ENCODE measurements at places on chromosomes 4 and X.
A peak's percentile ranks its signal among the peaks of the same experiment; 100 is the strongest.

DNA sequence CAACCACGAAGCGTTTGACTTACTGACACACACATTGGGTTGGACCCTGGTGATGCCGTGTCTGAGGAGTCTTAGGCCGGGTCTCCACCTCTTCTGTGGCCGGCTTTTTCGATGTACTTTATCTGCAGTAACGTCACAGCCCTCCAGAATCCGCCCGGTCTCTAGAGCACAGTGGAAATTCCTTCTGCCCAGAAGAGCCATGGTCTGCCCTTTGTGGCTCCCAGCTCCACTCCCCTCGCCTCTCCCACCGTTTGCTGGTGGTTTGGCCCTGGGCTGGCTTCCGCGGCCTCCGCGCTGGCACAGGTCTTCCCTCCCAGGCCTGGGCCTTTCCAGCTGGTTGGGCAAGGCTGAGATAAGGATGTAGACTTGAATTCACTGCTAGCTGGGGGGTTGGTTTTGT, 4.3 kb downstream of the MAEA start:
- DNase-seq, result peak; percentile 81

GRCh38 chr4:26116057-26116456, 202.0 kb downstream of the SMIM20 start:
- peak; percentile 83 for DNase-seq

GRCh38 chrX:53188763-53189162, 36.2 kb downstream of the KDM5C start:
- no peak for DNase-seq

- no peak for DNase-seq
Observed at GRCh38 chr4:8207314-8207713, 8.2 kb downstream of the SH3TC1 start.

DNA sequence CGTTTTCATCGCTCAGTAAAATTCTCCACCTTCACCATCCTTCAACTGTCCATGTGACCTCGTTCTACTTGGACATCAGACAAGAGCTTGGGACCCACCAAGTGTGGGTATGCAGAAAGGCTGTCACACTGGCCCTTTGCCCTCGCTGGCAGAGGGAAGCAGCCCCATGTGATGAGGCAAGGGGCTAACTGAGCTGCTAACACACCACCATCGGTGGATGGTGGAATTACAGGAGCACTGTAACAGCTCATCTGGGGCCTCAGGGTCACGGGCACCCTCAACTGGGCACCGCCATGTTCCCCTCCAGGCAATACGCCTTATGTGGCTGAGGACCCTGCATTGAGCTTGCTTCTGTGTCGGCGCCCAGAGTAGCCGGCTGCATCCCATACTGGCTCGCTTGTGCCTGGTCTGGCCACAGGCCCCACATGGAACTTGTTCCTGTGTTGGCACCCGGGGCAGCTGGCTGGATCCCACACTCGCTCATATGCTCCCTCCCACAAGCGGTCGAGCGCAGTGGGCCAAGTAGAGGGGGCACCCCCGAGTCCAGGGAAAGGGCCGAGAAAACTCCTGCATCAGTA, 109.5 kb downstream of the TAB3 start:
- DNase-seq, result no peak

- no peak for DNase-seq
Observed at GRCh38 chr4:52711272-52711671, 40.0 kb downstream of the ERVMER34-1 start.

DNA sequence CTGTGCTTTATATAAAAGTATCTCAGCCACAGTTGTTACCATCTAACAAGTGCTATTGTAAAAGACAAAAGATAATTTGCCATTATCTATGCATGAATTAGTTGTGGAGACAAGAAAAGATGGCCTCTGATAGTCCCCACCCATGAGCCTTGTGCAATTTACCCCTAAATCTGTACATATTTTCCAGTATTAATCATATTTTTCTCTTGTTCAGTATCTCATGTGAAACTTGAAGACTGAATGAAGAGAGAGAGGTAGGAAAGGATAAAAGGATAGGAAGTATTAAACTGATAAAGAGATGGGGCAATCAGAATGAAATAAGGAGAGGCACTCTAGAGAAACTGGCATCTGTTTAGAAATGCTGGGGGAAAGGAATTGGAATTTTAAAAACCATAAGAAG, 3.7 kb downstream of the MYOZ2 start:
- DNase-seq, result peak; percentile 32

Data from NCI-H226 (cell line).